Right renal cortex interstitium (tissue), 3 donors: ENCODE measurements at places on chromosomes 1 and 21.
A peak's percentile ranks its signal among the peaks of the same experiment; 100 is the strongest.

DNA sequence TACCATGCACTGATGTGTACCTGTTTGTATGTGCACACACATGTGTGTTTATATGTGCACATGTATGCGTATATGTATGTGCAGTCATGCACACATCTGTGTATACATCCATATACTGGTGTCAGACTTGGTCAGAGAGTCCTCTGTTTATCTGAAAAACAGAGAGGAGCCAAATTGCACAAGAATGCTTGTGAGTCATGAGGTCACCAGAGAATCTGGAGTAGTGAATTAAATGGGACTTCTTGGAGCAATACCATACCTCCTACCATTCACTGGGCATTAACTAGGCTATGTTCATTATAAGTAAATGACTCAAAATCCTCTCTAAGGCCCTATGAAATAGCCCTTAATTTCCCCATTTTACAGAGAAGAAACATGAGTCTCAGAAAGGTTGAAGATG is 272.1 kb upstream of the C1orf87 start:
- no peak for DNase-seq

GRCh38 chr1:18820791-18821641 is 38.4 kb downstream of the TAS1R2 start:
- DNase-seq = peak; percentile 72

DNA sequence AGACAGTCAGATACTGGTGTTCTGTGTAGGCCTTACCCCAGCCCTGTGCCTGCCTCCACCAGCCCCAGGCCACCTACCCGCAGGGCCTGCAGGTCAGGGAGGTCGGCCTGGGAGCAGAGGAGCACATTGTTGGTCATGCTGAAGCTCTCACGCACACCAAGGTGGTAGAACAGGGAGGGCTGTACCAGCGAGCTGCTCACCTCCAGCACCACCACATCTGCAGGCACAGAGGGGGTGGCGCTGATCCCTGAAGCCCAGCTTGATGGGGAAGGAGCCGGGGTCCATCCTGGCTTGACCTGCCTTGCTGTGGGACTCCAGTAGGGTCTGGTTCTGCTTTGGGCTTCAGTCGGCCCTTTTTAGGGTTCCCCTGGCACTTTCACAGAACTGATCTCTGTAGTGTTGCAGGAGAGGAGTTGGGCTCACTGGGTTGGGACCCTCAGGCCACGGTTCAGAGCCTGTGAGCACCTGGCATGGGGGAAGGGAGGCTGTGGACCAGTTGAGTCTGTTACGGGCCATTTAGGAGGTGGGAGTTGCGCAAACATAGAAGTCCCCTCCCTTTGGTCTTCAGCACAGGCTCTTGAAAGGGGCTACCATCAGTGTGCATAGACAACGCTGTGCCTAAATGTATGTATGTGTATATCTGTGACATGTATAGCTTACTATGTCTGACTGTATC is 1.9 kb downstream of the MAP3K6 start:
- no peak for DNase-seq

DNA sequence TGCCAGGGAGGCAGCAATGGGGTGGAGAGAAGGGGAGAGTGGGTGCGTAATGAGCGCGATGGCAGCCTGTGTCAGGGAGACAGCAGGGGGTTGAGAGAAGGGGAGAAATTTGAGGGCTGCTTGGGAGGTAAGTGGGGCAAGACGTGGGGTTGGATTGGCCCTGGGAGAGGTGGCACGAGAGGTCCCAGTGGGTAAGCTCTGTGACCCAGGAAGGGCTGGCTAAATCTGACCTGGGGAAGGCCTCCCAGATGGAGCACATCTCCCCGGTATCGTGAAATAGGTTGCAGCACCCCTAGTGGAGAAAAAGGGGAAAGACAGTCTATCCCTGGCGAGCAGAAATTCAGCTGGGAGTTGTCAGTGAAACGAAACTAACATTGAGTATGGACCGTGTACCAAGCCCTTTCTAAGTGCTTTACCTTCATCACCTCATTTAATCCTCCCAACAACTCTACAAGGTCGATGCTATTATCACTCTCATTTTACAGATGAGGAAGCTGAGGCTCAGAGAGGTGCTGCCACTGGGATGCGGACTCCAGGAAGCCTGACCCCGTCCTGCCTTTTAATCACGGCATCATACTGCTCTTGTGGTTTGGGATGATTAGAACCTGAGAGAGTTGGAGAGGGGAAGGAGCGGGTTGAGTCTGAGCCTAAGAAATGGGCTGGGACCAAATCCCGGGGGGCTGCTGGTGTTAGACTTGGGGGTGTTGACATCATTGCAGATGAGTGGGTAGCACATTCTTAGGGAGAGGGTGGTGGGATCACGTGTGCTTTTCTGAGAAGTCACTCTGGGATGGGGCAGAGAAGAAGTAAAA is 56.6 kb upstream of the RPL11 start:
- DNase-seq = peak; percentile 65

- no peak for DNase-seq
Observed at GRCh38 chr1:44635439-44635838, 38.8 kb downstream of the TMEM53 start.

DNA sequence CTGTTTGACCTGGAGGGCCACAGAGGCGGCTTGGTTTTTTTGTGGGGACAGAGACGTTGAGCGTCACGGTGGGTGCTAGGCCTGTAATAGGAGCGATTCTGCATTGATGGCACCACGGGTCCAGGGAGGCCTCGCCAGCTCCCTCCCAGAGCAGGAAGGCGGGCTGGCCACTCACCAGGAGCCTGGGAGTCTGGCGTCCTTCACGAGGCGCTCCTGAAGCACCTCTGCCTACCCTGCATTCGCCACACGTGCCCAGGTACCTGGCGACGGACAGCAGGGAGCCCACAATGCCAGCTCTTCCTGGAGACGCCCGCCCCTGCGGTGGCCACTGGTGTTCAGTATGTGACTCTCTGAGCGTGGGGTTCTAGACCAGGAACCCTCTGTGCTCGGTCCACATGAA is 69.9 kb upstream of the TRAPPC10 start:
- DNase-seq = no peak

GRCh38 chr1:19344372-19344810 is 32.3 kb downstream of the SLC66A1 start:
- no peak for DNase-seq

DNA sequence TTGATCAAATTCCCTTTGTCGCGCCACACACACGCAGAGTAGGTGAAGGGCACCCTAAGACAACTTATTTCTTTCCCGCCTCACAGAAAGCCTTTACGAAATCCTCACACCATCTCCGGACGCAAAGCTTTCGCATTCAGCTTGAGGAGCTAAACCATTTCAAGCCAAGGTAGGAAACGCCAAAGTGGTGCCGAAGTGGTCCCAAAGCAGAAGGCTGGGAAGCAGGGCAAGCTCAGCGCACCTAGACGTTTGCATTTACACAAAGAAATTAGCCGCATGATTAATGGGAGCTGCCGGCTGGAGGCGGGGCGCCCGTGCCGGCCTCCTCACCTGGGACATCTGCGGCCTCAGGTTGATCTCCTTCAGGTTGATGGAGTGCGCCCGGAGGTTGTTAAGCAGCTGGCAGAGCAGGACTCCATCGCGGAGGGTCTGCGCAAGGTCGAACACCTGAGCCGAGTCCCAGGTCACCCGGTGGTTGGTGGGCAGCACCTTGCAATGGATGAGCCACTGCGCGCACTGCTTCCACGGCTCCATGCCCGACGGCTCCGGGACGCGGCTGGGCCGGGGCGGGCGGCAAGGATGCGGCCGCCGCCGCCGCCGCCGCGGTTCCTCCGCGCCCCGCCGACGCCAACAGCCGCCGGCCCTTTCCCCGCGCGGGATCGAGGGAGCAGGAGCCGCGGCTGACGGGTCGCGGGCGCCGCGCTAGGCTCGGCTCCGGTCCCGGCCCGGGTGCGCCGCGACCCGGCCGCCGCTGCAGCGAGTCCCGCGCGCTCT is 457 bp downstream of the VAV3 start:
- DNase-seq = no peak

DNA sequence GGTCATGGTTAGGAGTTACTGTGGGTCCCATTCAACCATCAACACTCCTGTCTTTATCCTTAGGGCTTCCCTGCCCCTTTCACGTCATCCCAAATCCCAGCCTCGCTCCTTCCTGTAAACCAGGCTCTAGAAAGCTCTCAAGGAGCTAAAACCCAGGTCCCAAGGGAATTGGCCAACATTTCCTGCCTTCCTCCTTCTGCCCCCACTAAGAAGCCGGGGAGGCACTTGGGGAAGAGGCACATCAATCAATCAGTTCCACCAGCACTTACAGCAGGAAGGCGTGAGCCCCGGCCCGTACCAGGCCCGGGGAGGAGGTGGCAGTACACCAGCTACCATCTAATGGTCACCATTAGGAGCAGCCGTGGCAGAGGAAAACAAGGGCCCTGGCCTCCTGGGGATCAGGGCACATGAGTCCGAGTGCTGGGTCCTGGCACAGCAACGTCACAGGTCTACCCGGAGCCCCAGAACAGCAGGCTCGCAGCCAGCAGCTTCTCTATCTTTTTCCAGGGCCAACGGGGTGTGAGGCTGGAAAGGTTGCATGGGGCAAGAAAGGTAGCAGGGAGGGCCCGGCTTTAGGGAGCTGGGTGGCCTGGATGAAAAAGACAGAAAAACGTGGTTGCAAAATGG is 108.6 kb downstream of the CASZ1 start:
- no peak for DNase-seq

DNA sequence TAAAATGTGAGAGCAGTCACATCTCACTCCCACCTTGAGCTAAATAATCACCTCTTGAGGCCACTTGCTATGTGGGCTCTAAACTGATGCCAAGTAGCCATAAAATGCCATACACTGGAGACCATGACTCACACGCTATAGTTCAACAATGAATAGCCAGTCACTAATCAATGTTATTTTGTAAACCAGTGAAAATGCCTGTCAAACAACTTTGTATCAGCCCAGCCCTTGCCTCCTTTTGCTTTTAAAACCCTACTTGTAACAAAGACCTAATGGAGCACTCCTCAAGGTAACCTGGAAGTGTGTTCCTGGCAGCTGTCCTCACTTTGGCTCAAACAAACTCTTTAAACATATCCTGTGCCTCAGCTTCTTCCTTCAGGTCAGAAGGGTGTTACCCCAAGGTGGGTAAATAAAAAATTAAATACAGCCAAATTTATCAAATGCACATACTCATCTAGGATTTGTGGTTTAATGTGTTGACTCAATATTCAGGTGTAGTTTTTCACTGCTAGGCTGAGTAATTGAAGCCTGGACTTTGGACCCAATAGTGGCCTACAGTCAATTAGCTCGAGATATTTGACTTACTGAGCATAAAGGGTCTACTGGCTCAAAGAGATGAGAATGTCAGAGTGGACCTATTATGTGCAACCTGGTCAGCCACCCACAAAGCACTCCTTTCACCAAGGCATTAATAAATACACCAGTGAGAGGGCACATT is 154.3 kb downstream of the COQ8A start:
- no peak for DNase-seq

DNA sequence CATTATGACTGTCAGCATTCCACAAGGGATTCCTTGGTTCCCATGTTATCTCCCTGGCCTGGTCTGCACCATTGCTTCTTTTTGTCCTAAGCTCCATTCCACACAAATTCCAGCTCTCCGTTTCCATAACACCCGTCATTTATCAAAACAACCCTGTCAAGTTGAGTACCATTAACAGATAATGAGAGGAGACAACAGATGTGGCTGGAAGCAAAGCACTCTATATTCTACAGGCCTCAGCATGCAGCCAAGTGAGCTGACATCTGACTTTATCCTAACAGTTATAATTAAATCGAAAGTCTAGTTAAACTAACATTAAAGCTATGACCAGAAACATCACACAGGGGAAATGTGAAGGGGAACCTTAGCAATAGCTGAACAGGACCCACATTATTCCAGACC is 110.4 kb downstream of the RERE start:
- DNase-seq = no peak

- no peak for DNase-seq
Observed at GRCh38 chr1:6500544-6501278, 9.2 kb upstream of the PLEKHG5 start.

- no peak for DNase-seq
Observed at GRCh38 chr1:204979891-204980649, 62.9 kb upstream of the CNTN2 start.

DNA sequence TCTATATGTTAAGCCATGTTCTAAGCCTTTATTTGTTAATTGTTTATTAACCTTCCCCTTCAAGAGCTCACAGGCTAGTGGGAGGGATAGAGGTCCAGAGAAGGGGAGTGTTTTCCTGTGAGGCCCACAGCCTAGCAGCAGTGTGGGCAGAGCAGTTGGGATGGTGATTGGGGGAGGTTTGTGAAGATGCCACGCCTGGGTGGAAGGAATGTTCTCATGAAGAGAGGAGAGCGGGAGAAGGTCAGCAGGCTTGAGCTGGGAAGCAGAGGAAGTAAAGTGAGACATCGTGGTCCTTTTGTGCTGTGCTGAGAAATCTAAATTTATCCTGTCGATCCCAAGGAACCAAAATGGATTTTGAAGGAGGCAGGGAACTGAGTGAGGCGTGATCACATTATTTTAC is 42.6 kb downstream of the TRAPPC10 start:
- no peak for DNase-seq

DNA sequence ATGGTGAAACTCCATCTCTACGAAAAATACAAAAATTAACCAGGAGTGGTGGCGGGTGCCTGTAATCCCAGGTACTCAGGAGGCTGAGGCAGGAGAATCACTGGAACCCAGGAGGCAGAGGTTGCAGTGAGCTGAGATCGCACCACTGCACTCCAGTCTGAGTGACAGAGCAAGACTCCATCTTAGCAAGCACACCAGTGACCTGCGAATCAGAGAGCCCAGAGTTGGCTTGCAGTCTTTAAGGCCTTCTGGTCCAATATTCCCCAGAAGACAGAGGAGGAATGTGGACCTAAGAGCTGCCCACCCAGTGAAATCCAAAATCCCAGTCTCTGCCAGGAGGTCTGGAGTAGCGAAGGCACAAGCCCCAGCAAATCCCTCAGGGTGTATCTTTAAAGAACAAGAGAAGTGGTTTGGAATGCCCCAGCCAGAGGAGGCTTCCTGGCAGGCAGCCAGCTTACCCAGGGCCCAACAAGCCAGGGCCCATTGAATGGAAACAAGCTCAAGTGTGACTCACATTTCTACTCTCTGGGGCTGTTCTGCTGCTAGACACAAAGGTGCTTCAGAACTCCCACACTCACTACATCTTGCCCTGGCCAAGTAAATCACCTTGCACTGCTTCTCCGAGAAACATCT is 23.9 kb downstream of the GPR161 start:
- no peak for DNase-seq

DNA sequence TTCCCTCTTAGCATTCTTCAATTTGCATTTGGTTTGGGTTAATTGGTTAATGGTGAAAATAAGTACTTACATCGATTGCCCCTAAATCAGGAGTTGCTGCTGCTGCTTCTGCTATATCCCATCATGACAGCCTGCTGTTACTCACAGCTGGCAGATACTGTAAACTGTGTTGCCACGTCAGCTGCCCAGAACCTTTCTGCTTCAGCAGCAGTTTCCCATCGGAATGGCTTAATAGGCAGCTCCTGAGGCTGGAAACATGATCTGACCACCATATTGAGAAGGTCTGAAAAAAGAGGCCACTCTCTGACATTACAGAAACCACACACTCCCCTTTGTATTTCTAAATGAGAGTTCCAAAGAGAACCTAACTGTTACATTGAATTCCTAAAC is 14.3 kb upstream of the SEC16B start:
- DNase-seq = peak; percentile 46
